ENCODE measurements at places on chromosomes 5 and 9. TPM values are rescaled to one million over a fixed set of nuclear protein-coding genes. Genes with fewer than 3 reads are reported as not detected.
A peak's percentile ranks its signal among the peaks of the same experiment; 100 is the strongest.

Gene BTNL8
- 0.24 TPM for total RNA-seq

DNA sequence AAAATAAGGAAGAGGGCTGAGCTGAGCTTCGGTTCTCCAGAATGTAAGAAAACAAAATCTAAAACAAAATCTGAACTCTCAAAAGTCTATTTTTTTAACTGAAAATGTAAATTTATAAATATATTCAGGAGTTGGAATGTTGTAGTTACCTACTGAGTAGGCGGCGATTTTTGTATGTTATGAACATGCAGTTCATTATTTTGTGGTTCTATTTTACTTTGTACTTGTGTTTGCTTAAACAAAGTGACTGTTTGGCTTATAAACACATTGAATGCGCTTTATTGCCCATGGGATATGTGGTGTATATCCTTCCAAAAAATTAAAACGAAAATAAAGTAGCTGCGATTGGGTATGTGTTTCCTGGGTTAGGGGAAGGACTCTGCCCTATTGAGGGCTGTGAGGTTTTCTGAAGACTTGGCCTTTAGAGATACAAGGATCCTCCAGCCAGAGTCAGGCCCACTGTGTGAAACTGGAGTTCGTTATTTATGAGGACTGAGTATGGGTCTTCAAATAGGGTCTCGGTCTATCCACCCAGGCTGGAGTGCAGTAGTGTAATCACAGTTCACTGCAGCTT lies 3.8 kb downstream of the EGR1 start:
- DNase-seq, result no peak

DNA sequence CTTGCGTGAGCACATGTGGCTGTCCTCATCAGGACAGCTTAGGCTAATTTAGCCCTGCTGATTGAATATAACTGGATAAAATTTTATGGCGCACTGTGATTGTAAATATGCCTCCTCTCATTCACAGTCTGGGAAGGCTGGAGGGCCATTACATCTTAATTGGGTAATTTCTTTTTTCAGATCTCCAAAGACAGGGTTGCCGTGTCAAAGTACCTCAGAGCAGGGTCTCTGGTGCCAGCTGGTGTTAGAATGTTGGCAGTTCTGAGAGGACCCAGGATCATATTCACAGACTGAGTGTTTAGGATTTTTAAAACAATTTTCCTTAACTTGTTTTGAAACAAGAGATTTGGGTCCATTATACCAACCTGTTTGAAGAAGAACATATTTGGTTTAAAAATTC lies 455.7 kb upstream of the TLE4 start:
- DNase-seq, result no peak

- DNase-seq, result no peak
Measured at GRCh38 chr5:88956416-88956815, 73.4 kb upstream of the MEF2C start.

- DNase-seq, result peak; percentile 83
Measured at GRCh38 chr9:91036826-91037510, 235.3 kb downstream of the SYK start.

Gene FGD3
- 6.7 TPM for total RNA-seq

GRCh38 chr5:673831-674629 lies 19.1 kb downstream of the TPPP start:
- no peak for DNase-seq

GRCh38 chr5:8740595-8740994 lies 805.3 kb downstream of the SEMA5A start:
- no peak for DNase-seq

DNA sequence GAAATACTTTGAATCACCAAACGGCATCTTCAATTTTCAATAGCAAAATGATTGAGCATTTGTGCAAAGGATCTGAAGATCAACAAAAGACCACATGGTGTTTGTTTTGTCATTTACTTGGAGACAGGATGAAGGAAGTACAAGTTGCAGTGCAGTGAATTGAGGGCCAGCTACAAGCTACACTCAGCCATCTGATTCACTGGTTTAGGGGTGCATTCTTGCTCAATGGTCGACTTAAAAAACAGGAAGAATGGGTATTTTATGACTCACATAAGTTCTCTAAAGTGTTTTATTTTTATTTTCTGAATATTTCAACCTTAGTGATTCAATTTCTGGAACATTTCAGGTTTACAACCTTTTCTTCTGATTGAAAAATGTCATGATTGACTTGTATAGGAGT lies 412.1 kb upstream of the ADAMTSL1 start:
- DNase-seq, result no peak

All from ovary (tissue), 10 donors.